ENCODE measurements at places on chromosomes 2 and 18.

DNA sequence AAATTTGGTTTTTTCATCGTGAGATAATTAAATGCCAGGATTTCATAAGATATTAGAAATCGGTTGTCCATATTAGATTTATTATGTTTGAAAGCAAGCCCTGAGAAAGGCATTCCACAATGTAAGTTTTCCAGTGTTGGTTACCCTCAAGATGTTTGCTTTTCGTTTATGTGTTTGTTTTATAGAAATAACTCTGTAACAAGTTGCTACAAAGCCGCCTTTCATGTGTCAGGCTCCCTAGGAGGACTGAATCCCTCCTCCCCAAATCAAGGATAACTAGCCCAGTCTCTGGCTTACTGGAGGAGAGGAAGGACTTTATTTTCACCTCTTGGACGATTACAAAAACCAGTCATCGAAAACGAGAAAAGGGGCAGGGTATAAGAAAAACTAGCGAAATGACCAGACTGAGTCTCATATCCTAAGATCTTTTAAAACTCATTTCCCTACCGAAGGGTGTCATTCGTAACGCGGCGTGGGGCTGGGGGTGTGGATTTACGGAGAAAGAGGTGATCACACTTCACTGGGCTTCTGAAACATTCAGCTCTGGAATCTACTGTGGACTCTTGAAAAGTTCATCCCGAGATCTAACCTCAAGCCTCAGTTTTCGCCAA, 1.0 kb upstream of the PEX13 start:
- peak; percentile 7 for DNase-seq

DNA sequence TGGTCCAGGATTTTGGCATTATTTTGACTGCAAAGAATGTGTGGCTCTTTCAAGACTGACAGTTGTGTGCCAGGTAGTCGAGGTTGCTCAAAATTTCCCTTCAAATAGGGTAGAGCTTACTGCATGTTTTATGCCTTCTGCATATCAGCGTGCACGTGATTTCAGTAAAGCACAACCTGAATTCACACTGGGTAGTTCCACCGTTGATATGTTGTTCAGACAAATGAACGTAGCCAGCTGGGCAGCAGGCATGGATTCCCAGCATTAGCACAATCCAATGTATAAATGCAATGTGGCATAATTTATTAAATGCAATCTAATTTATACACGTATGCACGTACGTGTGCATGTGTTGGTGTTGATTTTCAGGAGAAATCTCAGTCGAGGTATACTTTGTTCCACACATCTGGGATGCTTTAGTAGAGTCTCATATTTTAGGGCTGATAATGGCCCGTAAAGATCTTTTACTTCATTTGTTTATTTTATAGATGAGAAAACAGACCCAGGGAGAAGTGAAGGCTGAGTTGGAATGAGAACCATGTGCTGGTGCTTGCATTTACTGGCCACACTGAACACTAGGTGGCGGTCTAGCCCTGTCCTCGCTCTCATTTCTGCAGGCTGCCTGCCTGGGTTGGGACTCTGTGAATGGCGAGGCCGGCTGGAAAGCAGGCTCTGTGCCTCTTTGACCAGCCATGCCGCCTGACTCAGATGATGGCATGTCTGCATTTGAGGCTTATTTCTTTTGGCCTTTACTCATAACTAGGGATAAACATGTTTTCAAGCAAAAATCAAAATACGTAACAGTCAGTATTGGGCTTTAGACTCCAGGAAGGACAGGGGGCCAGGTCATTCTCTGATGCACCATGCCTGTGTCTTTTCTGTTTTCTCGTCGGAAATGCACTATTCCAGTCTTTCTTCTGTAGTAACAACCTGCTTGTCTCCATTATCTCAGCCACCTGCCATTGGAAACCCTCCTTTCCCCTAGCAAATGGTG, 120.4 kb downstream of the RNF144A start:
- peak; percentile 30 for DNase-seq

DNA sequence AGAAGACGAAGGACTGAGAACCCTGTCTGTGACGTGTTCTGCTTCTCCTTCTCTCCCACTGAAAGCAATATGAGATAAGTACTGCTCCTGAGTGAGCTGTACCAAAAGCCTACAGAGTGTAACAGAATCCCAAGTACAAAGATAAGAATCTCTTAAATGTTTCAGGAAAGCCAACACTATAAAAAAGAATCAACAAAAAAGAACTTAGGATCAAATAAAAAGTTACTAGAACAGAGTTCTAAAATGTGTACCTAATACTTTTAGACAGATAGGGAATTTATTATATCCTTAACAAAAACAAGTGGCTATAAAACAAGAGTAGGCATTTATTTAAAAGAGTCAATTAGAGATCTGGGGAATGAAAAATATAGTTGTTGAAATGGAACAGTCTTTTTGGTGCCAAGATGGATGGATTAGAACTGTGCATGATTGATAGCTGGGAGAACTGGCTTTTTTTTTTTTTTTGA, 49.0 kb downstream of the NCOA1 start:
- DNase-seq: no peak

DNA sequence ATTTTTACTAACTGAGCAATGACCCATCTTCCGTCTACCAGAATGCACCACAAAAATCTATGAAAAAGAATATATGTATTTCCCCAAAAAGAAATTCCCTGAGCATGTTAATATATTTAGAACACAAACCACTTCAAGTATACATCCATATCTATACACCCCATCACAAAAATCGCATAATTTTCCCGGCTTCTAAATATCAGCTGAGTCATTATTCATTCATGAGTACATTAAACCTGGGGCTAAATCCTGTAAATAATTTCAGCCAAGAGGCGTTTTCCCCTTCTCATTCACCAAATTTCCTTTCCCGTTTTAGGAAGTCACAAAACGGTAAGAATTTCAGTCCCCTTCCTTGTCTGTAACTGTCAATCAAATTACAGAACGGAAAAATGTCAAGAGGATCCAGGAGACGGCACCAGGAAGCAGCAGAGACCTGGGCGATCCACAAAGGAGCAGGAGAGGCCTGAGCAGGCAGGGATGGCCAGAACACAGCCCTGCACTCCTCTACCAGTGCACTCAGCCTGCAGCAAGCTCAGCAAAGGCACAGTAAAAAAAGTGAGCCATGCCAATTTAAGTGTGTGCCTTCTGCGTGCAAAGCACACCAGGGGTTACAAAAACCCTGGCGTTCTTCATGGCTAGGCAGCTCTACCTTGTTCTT, 300.7 kb downstream of the TCF4 start:
- DNase-seq: peak; percentile 67

DNA sequence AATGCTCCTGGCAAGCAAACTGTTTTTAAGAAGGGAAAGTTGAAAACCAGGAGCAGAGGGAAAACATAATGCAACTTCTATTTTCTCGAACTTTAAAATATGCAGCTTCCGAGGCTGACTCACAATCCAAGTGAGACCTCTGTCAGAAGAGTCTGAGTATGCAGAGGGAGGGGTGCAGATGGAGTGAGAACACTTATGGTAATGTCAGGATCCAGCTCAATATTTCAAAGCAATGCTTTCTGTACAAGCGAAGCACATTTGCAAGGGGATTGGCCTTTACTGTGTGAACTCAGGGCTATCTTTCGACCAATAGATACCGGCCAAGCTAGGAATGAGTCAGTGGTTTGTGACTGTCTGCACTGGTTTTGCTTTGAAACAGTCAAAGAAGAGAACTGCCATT, 242.7 kb downstream of the CNTNAP5 start:
- no peak for DNase-seq

DNA sequence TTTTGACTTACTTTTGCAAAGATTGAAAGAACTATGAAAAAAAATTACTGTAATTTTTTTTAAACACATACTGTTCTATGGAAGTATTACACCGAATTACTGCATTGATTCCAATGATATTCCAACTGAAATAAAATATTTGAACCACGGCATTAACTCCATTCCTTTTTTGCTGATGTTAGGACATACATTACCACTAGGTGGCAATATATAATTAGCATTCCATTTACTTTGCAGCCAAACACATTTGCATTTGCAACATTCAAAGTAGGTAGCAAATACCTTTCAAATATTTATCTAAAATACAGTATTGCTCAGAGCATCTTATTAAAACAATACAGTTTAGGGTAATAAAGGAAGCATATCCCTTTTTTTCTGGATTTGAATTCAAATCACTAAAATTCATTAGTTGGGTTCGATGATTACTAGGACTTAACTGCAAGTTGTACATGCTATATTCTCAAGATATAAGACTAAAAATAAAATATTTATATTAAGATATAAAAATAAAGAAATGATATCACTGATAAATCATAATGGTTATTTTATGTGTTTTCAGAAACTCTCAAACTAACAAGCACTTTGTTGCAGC, 31.3 kb downstream of the LANCL1 start:
- peak; percentile 21 for DNase-seq

GRCh38 chr2:227884511-227884947, 13.1 kb downstream of the DAW1 start:
- DNase-seq: peak; percentile 38

DNA sequence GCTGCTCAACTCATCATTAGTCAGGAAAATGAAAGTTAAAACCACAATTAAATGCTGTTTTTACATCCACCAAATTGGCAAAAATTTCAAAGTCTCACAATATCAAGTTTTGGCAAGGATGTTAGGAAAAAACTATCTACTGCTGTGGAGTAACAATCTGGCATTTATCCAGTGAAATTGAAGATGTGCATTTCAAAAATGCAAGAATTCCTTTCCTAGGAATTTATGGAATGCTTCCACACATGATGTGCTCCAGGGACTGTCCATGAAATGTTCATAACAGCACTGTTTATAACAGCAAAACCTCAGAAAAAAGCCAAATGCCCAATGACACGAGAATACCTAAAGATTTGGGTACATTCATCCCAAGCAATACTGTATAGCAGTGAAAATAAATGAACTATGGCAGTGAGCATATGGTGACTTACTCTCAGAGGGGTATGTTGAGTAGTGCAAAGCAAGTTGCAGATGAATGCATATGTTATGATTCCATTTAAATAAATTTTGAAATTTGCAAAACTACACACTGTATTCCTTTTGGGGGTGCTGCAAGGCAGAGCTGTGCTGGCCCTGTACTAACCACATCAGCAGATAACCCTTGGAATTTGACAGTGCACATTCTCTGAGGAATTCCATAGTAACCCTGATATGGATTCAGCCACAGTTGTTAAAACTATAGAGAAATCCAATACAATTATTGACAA, 41.3 kb upstream of the GYPC start:
- no peak for DNase-seq

DNA sequence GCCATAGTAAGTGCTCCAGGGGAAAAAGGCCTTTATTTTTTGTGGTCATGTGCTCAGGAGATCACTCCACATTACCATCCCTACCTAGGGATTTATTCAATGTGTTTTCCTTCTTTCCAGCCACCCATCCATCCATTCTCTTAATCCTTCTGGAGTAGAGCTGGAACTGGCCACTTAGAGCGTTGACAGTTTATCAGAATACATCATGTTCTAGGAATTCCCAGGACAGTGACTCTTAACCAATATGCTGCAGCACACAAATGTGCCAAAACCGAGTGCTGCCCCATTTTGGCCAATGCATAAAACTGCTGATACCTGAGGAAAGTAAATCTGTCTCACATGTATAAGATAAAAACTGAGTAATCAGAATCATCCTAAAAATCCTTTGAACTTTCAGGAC, 63.7 kb downstream of the FARSB start:
- DNase-seq: no peak
